ENCODE measurements at places on chromosomes 7 and 10. TPM values are rescaled to one million over a fixed set of nuclear protein-coding genes. Genes with fewer than 3 reads are reported as not detected.
A peak's percentile ranks its signal among the peaks of the same experiment; 100 is the strongest.

GRCh38 chr7:48179496-48180030 is 8.3 kb downstream of the ABCA13 start:
- no peak for DNase-seq

GRCh38 chr10:105774351-105774750 is 1133.3 kb downstream of the SORCS3 start:
- no peak for DNase-seq

- DNase-seq: no peak
Measured at GRCh38 chr10:133056651-133057178, 31.0 kb upstream of the ADGRA1 start.

- no peak for DNase-seq
Measured at GRCh38 chr10:17950726-17951125, 992 bp upstream of the SLC39A12 start.

- DNase-seq: peak; percentile 57
Measured at GRCh38 chr7:111933609-111934008, 272.6 kb downstream of the DOCK4 start.

LIPM gene
- polyA plus RNA-seq: not detected

COBL gene
- polyA plus RNA-seq: not detected
